ENCODE measurements at places on chromosomes 7 and 10. TPM values are rescaled to one million over a fixed set of nuclear protein-coding genes. Genes with fewer than 3 reads are reported as not detected.

Gene ZNF727
- polyA plus RNA-seq, result 0.13 TPM

Gene CACNB2
- polyA plus RNA-seq, result 11.5 TPM

Gene OR2A1
- 2.7 TPM for polyA plus RNA-seq

Gene OPN1SW
- 2.3 TPM for polyA plus RNA-seq

Gene EGR2
- polyA plus RNA-seq, result 9.0 TPM

Gene RASA4B
- 8.8 TPM for polyA plus RNA-seq

Gene C1QL3
- polyA plus RNA-seq, result 0.68 TPM

Gene NEURL1
- 2.1 TPM for polyA plus RNA-seq

Gene GIMAP6
- 29.0 TPM for polyA plus RNA-seq

Gene MBL2
- polyA plus RNA-seq, result not detected

Gene ITPRID1
- polyA plus RNA-seq, result 0.09 TPM

Gene KCNIP2
- polyA plus RNA-seq, result 9.0 TPM

Gene GALNT17
- 17.1 TPM for polyA plus RNA-seq

Gene MRLN
- polyA plus RNA-seq, result 0.79 TPM

Gene TRPV5
- polyA plus RNA-seq, result 0.17 TPM

Gene PDGFA
- 25.9 TPM for polyA plus RNA-seq

Gene KEL
- polyA plus RNA-seq, result 2.2 TPM

Gene MRC1
- 19.4 TPM for polyA plus RNA-seq

Gene SLC26A5
- polyA plus RNA-seq, result 1.3 TPM

Gene NPTX2
- polyA plus RNA-seq, result 0.53 TPM

Gene ANKRD22
- polyA plus RNA-seq, result 1.1 TPM

Gene LMOD2
- polyA plus RNA-seq, result not detected

Gene KIAA1549
- polyA plus RNA-seq, result 14.7 TPM

Gene SLC16A12
- polyA plus RNA-seq, result 1.2 TPM

Gene NPY4R
- polyA plus RNA-seq, result 0.42 TPM

Gene CASTOR2
- polyA plus RNA-seq, result 5.6 TPM

Gene NRAP
- polyA plus RNA-seq, result not detected

Gene ZEB1
- polyA plus RNA-seq, result 40.8 TPM

Gene PITX3
- polyA plus RNA-seq, result 1.4 TPM

Gene C10orf62
- 0.15 TPM for polyA plus RNA-seq

Gene VWDE
- polyA plus RNA-seq, result 1.5 TPM

Gene IL6
- 3.9 TPM for polyA plus RNA-seq

Gene SEMA4G
- polyA plus RNA-seq, result 33.4 TPM

Gene SKIDA1
- polyA plus RNA-seq, result 5.5 TPM

Gene CNOT4
- polyA plus RNA-seq, result 34.3 TPM

Gene RASSF4
- polyA plus RNA-seq, result 18.6 TPM

Gene PAX4
- not detected for polyA plus RNA-seq

Gene MACC1
- 13.5 TPM for polyA plus RNA-seq

Gene COL26A1
- polyA plus RNA-seq, result 7.1 TPM

Gene AKR1B15
- polyA plus RNA-seq, result 0.19 TPM

Gene GBX1
- polyA plus RNA-seq, result not detected

Gene DAGLB
- polyA plus RNA-seq, result 18.1 TPM

Gene CAV2
- 92.6 TPM for polyA plus RNA-seq

Gene ASB15
- polyA plus RNA-seq, result not detected

Gene PRSS37
- polyA plus RNA-seq, result 0.34 TPM

Gene BUB3
- polyA plus RNA-seq, result 126 TPM

Gene STEAP1B
- polyA plus RNA-seq, result 3.4 TPM

Gene NYAP1
- polyA plus RNA-seq, result 5.2 TPM

Gene CCSER2
- 38.1 TPM for polyA plus RNA-seq

Gene PLPP4
- 0.11 TPM for polyA plus RNA-seq
